ENCODE measurements at places on chromosomes 6 and 20.
A peak's percentile ranks its signal among the peaks of the same experiment; 100 is the strongest.

GRCh38 chr6:30743099-30744053 is 889 bp upstream of the FLOT1 start:
- DNase-seq = no peak

GRCh38 chr6:112321941-112322424 is 25.1 kb upstream of the RFPL4B start:
- no peak for DNase-seq

GRCh38 chr20:56369179-56369578 is 10.4 kb downstream of the FAM210B start:
- DNase-seq = no peak

DNA sequence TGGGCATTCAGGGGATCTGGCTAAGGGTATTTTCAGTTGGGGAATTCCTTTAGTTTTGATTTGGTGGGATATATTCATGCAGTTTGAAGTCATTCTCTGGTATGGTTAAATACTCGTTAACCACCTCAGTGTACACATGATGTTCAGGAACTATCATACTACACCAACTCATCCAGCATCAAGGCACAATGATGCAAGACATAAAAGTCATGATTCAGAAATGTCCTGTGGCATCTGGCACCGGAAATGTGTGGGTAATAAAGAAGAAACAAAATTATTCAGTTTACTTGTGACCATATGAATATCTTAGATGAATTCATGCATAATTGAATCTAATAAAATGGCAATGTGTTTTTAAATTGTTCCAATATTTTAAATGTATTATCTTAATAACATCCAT is 129.0 kb upstream of the BMP5 start:
- no peak for DNase-seq

GRCh38 chr20:62289131-62289530 is 13.7 kb upstream of the ADRM1 start:
- DNase-seq = no peak

DNA sequence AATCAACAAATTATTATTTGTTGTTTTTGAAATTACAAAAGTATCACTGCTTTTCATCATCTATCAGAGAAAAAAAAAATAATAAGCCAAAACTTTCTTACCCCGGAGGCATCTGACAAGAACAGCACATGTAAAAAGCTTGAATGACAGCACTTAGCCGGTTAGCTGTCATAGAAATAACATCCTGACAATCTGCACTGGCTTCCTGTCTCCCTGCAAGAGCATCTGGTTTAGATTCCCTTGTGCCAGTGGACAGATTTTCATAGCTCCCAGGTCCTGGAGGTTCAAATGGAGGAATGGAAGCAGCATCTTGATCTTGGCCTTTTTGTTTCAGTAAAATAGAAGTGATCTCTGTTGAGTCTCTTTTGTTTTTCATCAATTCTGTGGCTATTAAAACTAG is 74.8 kb downstream of the HACE1 start:
- DNase-seq = no peak

DNA sequence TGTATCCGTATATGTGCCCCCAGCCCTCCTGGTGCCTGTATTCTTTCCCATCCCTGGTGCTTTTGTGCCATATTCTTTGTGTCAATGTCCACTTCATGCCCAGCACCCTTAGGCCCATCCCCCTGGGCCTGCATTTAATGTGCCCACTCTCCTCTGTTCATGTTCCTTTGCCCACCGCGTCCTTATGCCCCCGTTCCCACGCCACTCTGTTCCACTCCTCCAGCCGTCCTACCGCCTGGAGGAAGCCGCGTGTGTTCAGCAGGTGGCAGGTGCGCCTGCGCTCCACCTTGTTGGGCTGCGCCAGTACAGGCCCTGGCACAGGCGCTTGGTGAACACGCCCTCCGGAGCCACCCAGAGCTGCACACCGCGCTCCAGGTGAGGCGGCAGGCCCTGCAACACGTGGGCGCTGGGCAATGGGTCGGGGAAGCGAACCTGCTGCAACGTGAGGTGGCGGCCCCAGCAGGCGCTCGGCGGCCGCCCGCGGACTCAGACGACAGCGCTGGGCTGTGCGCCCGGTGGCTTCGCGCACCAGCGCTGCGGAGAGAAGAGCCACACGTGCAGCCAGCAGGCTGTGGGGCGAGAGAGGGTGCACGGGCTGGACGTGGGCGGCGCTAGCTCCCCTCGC is 4.0 kb upstream of the FOXS1 start:
- DNase-seq = peak; percentile 92

Data from NCI-H146 (cell line).